Pulmonary artery endothelial cell (primary cell): ENCODE measurements at places on chromosomes 1 and 21.
A peak's percentile ranks its signal among the peaks of the same experiment; 100 is the strongest.

GRCh38 chr1:203559523-203559922 is 65.6 kb downstream of the OPTC start:
- peak; percentile 11 for DNase-seq

DNA sequence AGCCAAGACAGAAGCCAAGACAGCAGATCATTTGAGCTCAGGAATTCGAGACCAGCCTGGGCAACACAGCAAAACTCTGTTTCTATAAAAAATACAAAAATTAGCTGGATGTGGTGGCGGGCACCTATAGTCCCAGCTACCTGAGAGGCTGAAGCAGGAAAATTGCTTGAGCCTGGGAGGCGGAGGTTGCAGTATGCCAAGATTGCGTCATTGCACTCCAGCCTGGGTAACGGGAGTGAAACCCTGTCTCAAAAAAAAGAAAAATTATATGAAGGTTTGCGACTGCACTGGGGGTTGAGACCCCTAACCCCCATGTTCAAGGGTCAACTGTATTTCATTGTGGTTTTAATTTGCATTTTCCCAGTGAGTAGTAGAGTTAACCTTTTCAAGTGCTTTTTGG is 16.3 kb downstream of the RNF11 start:
- DNase-seq, result no peak

- DNase-seq, result no peak
These were observed 60.3 kb downstream of the CDC42BPA start for GRCh38 chr1:227257964-227258363.

GRCh38 chr1:15797614-15798390 is 9.6 kb downstream of the UQCRHL start:
- no peak for DNase-seq

- DNase-seq, result no peak
These were observed 110.4 kb downstream of the RNF220 start for GRCh38 chr1:44515416-44515815.

DNA sequence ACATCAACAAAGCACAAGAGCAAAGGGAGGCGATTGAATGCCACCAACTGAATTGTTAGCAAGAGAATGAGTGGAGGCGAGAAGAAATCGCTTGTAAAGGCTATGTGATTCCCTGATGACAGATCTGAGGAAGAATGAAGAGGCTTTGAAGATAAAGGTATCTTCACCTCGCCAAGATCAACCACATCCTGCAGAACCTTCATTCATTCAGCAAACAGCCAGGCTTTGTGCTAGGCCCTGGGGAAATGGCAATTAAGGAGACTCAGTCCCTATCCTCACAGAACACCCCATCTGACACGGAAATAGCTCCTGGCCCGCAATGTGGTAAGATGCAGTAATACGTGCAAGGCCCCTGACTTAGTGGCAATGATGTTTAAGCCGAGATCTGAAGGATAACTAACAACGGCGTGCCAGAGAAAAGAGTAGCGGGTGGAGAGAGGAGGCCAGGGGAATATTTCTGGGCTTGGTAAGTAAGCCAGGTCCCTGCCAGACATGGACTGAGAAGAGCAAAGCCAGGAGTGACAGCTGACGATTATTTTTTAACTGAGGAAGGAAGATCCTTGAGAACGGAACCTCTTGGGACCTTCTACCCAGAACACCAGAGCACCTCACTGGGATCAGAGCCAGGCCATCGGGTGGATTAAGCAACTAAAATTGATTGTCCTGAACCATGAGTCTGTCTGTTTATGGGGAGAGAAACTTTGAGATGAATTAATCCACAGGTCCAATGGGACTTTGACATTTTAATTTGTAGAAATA is 4.6 kb upstream of the VSIG8 start:
- no peak for DNase-seq

DNA sequence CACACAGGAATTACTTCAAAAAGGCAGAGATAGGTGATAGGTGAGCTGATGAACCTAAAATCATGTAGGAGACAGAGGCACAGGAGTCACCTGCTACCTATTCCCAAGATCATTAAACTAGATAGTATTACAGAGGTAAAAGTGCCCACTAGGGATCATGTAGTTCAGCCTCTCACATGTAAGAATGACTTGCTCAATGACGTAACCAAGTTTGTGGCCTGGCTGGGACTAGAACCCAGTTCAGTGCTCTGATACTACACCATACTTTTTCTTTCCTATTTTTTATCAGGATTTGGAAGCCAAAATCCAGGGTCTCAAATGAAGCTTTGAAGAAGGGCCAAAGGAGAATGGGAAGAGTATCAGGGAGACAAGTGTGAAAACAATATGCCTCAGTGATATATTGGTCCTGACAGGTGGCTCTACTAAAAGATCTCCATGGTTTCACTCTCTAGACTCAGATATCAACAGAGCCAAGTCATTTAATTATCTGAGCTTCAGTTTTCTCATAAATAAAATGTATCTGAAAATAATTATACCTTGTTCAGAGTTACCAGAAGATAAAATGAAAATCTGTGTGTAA is 87.3 kb upstream of the SLFNL1 start:
- peak; percentile 7 for DNase-seq

GRCh38 chr1:81710857-81711256 is 89.9 kb upstream of the ADGRL2 start:
- no peak for DNase-seq

GRCh38 chr1:28028873-28029654 is 59.3 kb downstream of the EYA3 start:
- no peak for DNase-seq

GRCh38 chr1:24830680-24831272 is 85.5 kb downstream of the CLIC4 start:
- DNase-seq, result peak; percentile 37

DNA sequence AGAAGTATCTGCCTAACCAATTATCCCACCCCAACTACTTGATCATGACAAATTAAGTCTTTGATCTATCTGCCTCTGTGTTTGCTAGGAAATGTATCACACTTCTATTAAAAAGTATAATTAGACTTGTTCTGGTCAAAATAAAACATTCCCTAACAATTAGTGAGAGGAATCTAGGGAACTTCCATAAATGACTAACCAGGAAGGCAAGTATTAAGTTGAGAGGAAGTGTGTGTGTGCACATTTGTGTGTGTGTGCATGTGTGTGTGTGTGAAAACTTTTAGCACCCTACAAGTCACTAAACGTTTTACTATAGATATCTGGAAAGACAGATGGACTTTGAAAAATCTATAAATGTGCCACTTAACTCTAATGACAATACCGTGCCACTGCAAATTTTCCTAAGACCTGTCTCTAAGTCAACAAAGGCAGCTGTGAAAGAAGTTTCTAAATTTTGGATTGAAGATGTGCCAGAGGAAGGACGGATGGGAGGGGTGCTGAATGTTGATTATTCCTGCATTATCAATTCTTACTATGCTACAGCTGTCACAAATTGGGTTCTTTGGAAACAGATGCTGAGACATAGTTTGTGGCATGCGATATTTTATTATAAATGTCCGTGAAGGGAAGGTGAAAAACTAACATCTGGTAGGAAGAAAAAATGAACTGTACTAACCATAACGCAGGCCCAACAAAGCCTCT is 567.1 kb downstream of the PTPRC start:
- peak; percentile 7 for DNase-seq

- DNase-seq, result no peak
These were observed 16.5 kb upstream of the UTS2 start for GRCh38 chr1:7869136-7869920.

- no peak for DNase-seq
These were observed 84.1 kb upstream of the ZNF326 start for GRCh38 chr1:89910780-89911179.

DNA sequence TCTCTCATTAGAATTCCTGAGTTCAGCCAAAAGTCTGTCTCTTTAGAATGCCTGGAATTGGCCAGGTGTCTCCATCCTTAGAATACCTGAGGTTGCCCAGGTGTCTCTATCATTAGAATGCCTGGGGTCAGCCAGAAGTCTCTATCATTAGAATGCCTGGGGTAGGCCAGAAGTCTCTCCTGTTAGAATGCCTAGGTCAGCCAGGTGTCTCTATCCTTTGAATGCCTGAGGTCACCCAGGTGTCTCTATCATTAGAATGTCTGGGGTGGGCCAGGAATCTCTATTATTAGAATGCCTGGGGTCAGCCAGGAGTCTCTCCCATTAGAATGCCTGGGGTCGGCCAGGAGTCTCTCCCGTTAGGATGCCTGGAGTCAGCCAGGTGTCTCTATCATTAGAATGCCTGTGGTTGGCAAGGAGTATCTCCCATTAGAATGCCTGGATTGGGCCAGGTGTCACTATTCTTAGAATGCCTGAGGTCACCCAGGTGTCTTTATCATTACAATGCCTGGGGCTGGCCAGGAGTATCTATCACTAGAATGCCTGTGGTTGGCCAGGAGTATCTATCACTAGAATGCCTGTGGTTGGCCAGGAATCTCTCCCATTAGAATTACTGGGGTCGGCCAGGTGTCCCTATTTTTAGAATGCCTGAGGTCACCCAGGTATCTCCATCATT is 43.0 kb downstream of the RNF187 start:
- no peak for DNase-seq

DNA sequence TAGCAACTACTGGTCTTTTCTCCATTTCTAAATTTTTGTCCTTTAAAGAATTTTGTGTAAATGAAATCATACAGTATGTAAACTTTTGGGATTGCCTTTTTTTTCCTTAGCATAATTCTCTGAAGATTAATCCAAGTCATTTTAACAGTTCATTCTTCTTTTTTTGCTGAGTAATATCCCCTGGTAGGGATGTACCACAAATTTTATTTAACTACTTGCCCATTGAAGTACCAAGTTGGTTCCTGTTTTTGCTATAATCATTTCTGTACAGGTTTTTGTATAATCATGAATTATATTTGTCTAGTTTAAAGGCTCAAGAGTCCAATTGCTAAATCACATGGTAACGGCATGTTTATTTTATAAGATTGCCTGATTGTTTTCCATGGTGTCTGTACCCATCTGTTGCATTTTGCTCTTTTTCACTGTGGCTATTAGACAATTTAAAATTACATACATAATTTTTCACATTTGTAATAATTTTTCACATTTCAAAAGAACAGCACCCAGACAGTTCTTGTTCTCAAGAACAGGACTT is 891.1 kb downstream of the USP25 start:
- no peak for DNase-seq

DNA sequence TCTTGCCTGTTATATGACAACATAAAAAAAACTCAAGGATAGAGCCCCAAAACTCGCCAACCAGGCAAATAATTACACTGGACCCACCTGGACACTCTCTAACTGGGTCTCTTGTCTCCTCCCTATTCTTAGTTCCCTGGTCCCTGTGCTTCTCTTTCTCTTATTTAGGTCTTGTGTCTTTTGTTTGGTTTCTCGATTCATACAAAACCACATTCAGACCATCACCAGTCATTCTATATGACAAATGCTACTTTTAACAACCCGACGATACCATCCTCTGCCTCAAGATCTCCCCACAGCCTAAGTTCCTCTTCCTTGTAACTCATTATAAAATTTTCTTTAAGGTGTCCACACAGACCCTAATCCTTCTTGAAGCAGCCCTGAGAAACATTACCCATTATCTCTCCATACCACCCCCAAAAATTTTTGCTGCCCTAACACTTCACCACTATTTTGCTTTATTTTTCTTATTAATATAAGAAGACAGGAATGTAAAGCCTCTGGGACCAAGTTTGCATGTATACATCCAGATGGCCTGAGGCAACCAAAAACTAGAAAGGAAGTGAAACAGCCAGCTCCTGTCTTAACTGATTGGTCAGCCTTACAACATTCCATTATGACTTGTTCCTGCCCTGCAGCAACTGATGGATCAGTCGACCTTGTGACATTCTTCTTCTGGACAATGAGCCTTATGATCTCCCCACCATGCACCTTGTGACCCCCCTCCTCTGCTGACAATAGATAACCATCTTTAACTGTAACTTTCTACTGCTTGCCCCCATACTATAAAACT is 638.2 kb downstream of the AMY1C start:
- DNase-seq, result no peak

- no peak for DNase-seq
These were observed 2.6 kb downstream of the HECTD3 start for GRCh38 chr1:45008516-45008915.

DNA sequence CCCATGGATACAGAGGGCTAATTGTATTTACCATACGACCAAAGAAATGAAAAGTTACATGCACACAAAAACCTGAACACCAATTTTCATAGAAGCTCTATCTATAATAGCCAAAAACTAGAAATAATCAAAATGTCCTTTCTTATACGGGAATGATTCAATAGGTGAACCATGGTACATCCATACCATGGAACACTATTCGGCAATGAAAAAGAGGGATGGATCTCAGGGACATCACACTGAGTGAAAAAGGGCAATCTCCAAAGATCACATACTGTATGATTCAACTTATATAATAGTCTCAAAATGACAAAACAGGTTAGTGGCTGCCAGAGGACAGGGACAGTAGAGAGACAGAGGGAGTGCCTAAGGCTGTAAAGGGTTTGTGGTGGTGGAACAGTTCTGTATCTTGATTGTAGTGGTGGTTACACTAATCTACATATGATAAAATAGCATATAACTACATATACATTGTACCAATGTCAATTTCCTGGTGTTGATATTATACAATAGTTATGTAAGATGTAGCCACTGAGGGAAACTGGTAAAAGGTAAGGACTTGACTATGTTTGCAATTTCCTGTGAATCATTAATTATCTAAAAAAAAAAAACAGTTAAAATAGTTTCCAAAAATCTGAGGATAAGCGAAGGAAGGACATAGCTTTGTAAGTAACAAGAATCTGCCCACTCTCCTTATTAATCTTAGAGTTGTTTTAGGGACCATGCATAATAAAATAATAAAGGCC is 3.7 kb downstream of the RSBN1 start:
- no peak for DNase-seq

- DNase-seq, result no peak
These were observed 41.4 kb downstream of the TRIM62 start for GRCh38 chr1:33140153-33141149.

GRCh38 chr21:28975397-28975796 is 17.3 kb downstream of the LTN1 start:
- DNase-seq, result no peak

GRCh38 chr1:31598980-31599379 is 18.5 kb upstream of the HCRTR1 start:
- DNase-seq, result no peak

DNA sequence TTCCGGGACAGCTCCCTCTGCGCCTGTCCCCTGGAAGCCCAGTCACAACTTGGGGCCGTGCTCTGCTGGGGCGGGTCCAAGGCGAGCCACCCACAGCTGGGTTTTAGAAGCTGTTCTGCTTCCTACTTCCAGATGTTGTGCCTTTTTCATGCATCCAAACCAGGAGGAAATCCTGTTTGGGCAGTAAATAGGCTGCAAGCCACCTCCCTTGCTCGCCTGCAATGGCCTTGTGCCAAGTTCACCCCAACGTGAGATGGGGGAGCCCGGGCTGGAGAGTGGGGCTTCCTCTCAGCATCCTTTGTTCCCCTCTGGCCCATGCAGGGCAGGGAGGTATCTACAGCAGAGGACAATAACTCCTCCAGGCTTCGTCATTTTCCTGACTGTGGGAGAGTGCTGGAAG is 73.2 kb downstream of the DMRTB1 start:
- DNase-seq, result no peak

DNA sequence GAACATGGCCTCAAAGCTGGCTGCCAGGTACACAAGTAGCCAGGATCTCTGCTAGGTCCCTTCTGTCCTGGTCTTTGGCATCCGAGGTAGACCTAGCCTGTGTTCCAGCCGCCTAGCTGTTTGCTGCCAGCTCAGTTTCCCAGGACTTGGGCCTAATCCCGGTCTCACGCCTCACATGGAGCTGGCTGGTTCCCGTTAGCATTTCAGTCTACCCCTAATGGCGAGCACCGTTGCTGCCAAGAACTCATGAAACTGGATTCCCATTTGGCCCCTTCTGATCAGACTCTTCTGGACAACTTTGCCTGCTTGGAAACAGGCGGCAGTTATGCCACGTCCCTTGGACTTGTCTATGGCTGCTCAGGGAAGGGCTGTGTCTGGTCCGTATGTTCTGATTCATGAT is 26.2 kb upstream of the HHAT start:
- DNase-seq, result no peak
